ENCODE measurements at places on chromosomes 5 and 9.

- no peak for DNase-seq
Observed at GRCh38 chr9:137383784-137384756, 38.9 kb downstream of the EXD3 start.

- DNase-seq = no peak
Observed at GRCh38 chr9:19642256-19642655, 146.6 kb downstream of the SLC24A2 start.

- DNase-seq = peak; percentile 24
Observed at GRCh38 chr5:62206150-62206829, 99.7 kb upstream of the KIF2A start.

DNA sequence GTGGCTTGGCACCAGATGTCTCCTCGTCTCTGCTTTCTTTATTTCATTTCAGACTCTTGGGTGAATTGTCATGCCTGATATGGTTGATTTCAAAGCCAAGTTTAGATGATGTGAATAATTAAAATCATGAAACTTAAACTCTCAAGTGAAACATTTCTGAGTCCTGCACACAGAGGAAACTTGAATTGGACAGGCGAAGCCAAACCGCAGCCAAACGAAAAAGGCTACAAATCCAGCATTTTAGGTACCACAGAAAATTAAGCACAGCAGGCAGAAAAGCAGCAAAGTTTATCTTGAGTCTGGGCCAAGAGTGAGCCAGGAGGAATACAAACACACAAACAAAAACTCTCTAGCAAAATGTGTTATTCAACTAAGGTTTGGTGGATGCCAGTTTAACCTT, 659.8 kb upstream of the KLF4 start:
- DNase-seq = no peak

- DNase-seq = no peak
Observed at GRCh38 chr5:126961702-126962101, 68.7 kb downstream of the MARCHF3 start.

GRCh38 chr9:1429297-1429696, 379.1 kb downstream of the DMRT2 start:
- no peak for DNase-seq

DNA sequence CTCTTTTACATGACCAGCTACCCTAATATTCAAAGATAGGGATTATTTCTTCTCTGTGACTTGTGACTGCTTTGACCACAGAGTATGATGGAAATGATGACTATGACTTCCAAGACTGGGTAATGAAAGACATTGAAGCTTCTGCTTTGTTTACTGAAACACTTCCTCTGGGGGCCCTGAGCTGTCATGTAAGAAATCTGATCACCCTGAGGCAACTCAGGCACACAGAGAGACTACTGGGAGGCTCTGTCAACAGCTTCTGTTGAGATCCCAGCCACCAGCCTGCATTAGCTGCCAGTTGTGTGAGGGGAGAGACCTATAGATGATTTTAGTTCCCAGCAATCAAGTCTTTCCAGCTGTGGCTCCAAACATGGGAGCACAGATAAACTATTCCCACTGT, 76.5 kb downstream of the KCTD16 start:
- DNase-seq = no peak

- DNase-seq = peak; percentile 27
Observed at GRCh38 chr5:140953234-140953633, 13.0 kb upstream of the PCDHAC2 start.

DNA sequence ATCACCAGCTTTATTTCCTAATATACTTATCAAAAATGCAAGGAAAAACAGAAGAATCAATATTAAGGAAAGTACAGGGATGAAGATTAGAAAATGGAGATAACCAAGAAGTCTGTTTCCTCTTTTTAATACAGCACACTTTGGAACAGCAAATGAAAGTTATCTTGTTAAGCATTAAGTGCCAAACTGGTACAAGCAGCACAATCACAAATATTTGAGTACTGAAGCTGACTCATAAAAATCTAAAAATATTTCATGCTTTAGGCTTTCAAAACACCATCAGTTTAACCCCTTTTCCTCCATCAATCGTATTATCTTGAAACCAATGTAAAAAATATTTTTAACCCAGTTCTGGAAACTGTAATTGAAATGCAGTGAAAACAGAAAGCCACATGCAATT, 2.7 kb downstream of the FBXW11 start:
- DNase-seq = peak; percentile 3

DNA sequence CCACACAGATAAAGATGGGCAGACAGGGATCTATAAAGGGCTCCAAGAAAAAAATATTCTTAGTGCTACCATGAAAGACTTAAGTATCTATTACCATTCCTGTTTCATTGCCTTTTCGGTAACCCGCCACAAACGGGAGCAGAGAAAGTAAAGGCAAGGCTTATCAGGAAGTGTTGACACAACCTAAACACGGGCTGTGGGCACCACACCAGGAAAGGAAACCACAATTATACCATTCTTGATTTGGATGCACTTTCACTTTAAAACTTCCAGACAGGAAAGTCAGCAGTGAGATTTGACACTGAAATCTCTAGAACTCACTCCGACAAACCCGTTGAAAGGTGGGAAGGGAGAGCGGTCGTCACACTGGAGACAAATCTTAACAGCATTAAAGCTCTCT, 6.5 kb downstream of the TLE1 start:
- peak; percentile 53 for DNase-seq

DNA sequence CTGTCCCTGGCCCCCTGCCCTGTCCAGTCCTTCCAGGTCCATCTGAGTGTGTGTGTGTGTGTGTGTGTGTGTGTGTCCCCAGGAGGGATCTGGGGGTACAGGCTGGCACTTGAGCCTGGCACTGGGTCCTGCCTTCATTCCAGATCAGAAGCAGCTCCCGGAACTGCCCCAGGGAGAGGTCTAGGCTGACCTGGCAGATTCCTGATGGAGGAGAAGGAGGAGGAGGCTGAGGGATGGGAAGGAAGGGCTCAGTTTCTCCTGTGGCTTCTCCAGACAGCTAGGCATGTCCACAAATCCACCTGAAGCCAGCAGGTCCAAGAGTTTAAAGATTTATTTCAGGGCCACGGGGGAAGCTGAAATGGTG, 328 bp downstream of the NDST1 start:
- DNase-seq = no peak

- DNase-seq = no peak
Observed at GRCh38 chr5:58767104-58767503, 184.2 kb downstream of the RAB3C start.

- DNase-seq = no peak
Observed at GRCh38 chr9:75120686-75121085, 32.4 kb downstream of the OSTF1 start.

DNA sequence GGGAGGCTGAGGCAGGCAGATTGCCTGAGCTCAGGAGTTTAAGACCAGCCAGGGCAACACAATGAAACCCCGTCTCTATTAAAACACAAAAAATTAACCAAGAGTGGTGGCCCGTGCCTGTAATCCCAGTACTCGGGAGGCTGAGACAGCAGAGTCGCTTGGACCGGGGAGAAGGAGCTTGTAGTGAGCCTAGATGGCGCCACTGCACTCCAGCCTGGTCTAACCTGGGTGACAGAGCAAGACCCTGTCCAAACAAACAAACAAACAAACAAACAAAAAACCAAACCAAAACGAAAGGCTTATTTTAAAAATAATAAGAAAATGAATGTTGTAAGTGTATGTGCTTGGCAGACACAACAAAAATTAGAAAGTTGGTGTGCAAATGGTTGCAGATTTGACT, 536.3 kb upstream of the PTPRD start:
- DNase-seq = no peak

DNA sequence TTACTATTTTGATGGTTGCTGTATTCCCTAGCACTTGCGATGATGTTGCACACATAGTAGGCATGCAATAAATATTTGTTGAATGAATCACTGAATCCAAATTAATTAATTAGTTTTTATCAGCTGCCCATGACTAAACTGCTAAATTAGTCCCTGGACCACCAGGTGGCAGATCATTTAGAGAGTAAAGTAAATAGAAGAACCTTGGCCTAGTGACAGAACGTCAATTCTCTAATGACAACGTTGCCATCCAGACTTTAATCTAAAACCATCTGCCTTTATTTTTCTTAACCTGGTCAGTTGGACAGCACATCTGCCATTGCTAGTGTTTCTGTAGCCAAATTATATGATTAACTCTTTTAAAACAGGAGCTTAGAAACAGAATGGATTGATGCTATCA, 457.5 kb downstream of the KIF4B start:
- DNase-seq = no peak

DNA sequence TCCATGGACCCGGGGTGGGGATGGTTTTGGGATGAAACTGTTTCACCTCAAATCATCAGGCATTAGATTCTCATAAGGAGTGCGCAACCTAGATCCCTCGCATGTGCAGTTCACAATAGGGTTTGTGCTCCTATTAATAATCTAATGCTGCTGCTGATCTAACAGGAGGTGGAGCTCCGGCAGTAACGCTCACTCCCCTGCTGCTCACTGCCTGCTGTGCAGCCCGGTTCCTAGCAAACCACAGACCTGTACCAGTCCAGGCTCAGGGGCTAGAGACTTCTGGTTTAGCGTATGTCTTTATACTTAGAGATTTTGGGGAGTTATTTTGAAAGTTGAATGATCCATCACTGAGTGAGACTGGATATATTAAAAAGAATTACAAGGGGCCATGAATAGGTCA, 50.2 kb downstream of the RICTOR start:
- DNase-seq = peak; percentile 8

DNA sequence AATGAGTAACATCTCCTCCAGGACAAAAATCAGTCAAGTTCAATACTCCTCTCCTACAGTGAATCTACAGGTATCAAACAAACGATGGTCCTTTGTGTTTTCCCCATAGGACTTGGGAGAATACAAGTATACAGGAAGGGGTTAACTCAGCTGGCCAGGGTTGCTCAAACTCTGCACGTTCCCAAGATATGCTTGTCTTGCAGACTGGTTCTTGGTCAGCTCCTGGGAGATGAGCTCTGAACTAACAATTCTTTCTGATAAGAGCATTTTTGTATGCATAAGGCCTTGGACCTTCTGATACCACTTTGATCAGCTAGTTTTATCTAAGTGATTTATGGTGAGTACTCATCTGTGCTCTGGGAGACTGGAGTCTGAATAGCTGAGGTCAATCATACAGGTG, 42.1 kb downstream of the LOX start:
- no peak for DNase-seq

GRCh38 chr9:37715991-37716505, 37.6 kb upstream of the TRMT10B start:
- DNase-seq = no peak

GRCh38 chr5:83531661-83532060, 60.1 kb downstream of the VCAN start:
- DNase-seq = no peak

GRCh38 chr5:130141659-130142320, 237.5 kb downstream of the CHSY3 start:
- peak; percentile 14 for DNase-seq

DNA sequence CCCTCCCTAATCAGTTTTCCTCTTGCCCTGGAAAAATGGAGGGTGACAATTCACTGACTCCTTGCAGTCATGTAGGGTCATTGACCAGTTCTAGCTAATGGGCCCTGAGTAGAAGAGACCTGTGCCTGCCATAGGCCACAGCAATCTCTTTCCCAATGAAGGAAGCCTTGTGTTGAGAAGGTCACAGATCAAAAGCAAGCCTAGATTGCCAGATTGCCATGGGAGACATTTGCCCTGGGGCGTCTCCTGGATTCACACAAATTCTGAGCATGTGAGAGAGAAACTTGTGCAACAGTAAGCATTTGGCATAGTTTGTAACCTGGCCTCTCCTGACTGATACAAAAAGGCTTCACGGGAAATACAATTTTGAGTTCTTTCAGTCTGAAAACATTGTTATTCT, 148.0 kb downstream of the NUDT12 start:
- DNase-seq = no peak

DNA sequence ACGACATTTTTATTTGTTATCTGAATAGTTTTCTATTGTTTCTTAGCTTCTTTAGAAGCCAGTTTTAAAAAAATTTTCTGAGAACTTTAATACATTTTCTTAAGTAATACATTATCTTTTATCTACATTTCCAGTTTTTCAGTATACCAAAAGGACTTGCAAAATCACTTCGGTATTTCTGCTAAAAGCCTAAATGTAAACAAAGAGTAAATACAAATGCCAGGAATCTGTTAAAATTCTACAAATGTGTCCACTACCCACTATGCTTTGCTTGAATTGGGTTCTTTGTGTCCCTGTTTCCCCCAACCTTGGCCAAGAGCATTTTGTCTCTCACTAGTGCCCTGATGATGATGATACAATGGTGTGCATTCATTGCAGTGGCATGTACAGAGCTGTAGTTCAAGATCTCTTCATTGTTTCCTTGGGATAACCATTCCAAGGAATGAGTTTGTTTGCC, 611.2 kb downstream of the NR2F1-AS1 start:
- no peak for DNase-seq

DNA sequence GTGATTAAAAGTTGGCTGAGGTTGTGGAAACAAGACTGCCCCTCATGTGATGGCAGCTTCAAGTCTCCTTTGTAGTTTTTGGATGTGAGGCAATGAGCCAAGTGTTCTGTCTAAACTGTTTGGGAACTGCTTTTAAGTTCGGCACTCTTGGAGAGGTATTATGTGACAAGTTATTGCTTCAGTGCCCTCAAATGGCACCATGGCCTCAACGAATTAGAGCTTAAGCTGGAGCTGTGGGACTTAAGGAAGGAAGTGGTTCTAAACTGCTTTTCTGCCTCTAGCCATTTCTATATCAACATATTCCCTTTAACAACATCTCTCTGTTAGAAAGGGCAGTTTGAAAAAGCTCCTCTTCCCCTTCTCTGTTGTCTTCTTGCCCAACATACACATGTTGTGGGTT, 227.7 kb downstream of the RFK start:
- peak; percentile 93 for DNase-seq

GRCh38 chr5:8226148-8226547, 357.2 kb downstream of the MTRR start:
- DNase-seq = no peak

DNA sequence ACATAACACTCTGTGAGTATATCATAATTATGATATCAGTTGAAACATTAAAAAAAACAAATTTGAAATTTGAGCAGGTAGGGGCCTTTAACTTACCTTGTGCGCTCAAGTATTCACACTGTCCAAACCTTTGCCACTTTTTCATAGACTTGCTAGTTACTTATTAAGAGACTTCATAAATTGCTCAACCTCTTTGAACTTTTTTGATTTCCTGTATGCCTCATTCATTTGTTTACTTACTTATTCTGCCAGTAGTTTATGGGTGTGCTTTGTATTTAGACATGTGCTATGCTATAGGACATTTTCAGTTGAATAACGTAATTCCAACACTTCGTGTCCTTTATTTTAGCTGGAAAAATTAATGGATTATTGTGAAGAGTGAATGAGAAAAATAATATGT, 204.8 kb downstream of the HCN1 start:
- DNase-seq = no peak

DNA sequence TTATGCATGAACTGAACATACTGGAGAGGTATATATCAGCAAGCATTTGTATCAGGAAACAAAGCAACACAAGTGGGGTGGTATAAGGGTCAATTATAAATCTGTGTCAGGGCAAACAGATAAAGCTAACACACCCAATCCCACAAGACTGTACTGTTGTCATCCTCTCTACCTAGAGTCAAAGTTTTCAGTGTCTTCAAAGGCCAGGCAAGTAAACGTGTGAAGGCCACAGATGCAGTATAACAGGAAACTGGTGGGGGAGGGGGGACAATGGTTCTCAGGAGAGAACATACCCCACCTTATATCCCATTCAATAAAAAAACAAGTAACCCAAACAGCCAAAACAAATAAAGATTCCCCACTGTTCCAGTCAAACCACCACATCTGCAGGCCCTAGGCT, 22.1 kb downstream of the ELP1 start:
- DNase-seq = no peak
